NCI-H2171 treated with DMSO at 0.1 percent for 48 hours (cell line): ENCODE measurements at places on chromosomes 3 and 15.

DNA sequence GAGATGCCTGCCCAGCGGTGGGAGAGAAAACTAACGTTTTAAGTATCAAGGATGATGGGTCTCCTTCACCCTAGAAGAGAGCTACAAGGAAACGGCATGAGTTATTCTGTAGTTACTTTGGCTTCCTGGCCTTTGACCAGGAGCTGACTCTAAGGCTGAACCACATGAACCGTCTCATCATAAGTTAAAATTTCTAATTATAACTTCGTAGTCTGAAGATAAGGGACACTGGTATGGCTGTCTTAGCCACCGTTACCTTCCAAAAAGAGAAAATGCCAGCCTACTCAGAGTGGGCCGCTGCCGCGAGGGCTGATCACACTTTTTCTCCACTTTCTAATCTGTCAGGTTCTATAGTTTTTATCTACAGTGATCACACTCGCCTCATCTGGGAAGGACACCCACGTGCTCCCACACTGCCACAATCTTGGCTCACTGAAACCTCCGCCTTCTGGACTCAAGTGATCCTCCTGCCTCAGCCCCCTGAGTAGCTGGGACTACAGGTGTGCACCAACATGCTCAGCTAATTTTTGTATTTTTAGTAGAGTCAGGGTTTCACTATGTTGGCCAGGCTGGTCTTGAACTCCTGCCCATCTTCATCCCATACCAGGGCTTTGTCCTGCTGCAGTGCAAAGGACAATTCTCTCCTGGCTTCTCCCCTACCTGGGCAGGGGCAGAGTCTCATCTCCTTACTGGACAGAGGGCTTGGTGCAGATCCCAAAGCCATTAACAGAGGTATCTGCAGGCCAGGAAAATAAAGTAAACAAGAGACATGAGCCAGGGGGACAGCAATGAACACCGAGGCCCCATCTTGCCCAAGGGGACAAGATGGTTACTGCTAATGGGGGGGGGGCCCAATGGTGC lies 73.4 kb downstream of the RFTN1 start:
- no peak for DNase-seq

DNA sequence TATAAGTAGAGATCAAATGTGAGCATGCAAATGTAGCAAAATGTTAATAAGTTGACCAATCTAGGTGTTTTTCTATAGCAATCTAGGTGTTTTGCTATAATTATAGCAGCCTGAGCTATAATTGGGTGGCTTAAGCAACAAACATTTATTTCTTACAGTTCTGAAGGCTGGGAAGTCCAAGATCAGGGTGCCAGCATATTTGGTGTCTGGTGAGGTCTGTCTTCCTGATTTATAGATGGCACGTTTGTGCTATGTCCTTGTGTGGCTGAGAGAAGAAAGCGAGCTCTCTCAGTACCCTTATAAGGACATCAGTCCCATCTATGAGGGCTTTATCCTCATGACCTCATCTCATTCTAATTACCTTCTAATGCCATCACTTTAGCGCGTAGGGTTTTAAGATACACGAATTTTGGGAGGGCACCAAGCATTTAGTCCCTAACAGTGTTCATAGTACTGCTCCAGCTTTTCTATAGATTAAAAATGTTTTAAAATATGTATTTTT lies 171.1 kb downstream of the GHSR start:
- no peak for DNase-seq

DNA sequence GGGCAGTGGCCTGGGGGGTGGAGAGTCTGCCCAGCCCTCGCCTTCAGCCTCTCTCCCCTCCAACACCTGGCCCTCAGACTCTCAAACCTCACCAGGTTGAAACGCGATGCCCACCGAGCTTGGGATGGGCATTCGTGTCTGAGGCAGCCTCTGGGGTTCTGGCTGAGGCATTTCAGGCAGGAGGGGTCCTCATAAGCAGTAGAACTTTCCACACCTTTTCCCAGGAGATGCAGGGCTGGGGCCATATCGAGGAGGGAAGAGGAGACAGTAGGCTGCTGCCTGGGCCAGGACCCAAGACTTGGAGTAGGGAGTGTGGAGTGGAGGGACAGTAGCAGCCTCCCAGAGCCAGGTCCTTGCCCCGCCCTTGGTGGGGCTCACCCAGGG lies 24.6 kb downstream of the ACAA1 start:
- no peak for DNase-seq

- DNase-seq = no peak
Measured at GRCh38 chr3:144900366-144900765, 928.7 kb downstream of the DIPK2A start.

DNA sequence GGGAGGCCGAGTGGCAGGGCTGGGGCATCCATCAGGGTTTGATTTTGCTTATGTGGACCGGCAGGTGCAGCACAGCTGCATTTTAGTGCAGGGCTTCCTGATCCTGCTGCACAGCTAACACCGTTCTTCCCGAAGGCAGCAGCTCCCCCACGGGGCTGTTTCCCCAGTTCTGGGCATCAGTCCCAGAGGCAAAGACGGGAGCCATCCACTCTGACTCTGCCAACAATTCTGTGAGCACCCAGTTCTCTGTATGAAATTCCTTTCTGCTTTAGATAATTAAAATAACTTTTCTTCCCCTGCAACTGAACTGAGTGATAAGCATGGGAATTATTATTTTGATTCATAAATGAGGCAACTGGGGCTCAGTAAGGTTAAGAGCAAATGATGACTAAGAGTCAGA lies 262.9 kb upstream of the ATP10A start:
- no peak for DNase-seq

DNA sequence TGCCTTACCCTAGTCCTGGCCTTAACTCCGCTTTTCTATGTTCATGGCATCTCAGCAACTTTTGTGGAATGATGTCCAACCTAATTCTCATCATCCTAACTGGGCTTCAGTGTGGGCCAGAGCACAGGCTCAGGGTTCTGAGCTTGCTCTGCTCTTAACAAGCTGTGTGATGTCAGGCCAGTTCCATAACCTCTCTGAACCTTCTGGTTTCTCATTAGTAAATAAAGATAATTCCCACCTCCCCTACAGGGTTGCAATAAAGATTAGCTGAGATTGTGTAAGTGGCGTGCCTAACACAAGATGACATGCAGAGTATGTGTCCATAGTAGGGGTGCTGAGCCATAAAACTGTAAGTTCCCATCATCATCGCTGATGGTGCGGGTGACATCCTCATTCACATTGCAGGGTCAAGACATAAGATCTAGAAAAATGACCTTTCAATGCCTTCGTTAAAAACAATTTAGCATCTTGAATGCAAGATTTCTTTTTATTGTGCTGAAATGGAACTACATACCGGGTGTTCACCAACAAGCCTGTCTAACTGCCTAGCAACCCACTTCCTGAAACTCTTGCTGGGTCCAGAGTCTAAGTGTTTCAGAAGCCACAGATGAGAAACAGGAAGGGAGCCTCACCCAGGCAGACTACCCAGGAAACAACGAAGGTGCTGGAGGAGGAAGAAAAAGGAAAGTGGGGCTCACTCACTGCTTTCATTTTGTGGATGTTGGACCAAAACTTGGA lies 36.2 kb downstream of the CDCP1 start:
- DNase-seq = no peak

- DNase-seq = peak; percentile 7
Measured at GRCh38 chr15:92438471-92438870, 44.8 kb downstream of the ST8SIA2 start.

DNA sequence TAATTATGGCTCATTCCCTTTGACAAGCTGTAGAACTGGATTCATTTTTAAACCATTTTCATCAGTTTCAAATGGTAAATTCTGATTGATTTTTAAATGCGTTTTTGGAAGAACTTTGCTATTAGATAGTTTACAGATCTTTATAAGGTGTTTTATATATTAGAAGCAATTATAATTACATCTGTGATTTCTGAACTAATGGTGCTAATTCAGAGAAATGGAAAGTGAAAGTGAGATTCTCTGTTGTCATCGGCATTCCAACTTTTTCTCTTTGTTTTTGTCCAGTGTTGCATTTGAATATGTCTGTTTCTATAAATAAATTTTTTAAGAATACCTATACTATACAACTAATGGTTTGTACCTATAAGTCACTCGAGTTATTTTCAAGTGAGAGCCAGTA lies 62.7 kb downstream of the PXYLP1 start:
- no peak for DNase-seq

DNA sequence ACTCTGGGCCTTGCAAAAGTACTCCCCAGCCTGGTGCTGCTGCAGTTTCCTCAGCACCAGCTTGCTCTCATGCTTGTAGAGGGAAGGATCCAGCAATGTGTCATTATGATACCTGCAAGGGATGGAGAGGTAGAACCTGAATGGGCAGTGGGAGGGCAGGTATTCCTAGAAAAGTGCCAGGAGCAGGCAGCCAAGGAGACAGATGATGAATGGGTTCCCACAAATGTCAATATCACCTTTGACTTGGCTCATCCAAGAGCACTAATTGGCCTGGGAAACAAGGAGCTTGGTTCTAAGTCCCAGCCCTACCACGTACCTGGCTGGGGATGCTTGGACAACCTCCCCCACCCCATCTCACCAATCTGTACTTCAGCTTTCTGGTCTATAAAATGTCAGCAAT lies 9.4 kb downstream of the CILP start:
- DNase-seq = no peak

DNA sequence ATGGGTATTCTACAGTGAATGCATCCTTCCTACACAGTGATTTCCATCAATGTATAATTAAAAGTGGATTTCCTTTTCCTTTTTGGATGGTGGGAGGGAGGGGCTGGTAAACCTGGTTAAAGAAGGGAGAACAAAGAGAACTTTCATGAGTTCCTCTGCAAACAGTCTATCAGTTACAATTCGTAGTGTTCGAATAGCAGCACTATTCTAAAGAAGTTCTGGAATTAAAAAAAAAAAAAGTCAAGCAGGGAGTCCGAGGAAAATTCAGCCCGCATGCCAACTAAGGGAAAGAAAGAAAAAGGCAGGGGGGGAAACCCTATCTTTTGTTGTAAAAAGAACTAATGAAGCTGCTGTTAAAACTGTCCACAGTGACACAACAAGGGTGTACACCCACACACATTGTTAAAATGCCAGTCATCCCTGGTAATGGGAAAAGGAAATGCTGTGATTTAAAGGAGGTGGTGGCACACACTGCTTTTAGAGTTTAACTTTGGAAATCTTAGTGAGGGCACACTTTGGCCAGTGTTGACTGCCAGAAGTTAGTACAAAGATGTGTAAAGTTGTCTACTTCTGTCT lies 521.2 kb downstream of the ZIC1 start:
- no peak for DNase-seq

GRCh38 chr15:98881526-98882520 lies 125.8 kb downstream of the PGPEP1L start:
- peak; percentile 51 for DNase-seq

- no peak for DNase-seq
Measured at GRCh38 chr3:31680072-31680870, 147.5 kb downstream of the STT3B start.

GRCh38 chr3:113079218-113079961 lies 88.6 kb downstream of the GTPBP8 start:
- DNase-seq = no peak

DNA sequence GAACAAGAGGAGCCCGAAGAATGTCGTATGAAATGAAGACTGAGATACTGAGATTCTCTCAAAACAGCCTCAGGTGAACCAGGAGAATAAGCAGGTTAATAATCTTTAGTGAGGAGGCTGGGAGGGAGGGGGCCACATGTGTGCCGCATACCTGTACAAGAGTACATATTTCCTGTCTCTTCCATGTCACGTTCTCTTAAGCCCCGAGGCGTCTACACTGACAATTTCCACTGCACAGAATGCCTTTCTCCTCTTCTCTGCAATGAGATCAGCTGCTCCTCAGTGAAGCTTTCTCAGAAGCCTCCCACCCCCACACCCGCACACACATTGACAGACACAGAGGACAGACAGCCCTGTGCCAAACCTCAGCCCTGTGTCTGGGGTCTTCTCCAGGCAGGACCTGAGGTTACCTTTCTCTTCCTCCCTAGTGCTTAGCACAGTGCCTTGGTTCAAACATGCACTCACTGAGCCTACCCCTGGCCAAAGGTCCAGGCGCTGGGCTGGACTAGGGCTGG lies 55.4 kb downstream of the PDZRN3 start:
- DNase-seq = no peak

DNA sequence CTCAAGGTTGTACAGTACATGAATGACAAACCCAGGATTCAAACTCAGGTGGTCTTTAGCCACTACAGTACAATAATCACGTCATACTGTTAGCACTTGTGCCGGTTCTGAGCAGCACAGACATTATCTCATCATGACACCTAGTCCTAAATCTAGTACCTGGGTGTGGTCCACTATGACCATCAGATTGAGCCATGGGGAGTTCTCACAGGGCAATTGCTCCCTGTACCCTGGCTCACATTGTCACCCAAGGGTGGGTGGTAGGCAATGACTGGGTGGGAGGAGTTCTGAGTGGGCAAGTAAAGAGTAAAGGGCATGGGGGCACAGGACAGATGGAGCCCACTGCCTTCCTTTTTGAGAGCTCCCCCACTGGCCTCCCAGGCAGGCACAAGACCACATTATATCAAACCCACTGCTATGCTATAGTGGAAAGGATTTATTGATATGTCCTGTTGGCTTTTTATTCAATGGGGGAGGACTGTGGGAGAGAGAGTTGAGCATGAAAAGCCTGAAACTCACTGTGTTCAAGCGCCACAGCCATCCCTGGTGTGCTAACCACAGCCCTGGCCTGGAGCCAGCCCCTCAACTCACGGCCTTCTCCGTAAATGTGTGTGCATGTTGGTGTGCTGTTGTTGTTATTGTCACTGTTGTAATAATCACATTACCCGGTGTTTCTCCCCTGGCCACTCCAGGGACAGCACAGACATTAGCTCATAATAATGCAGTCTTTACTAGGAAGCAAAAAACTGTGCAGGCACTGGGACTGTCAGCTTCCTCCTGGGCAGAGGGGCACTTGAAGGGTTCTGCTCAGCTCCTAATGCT lies 27.3 kb downstream of the ADCY5 start:
- peak; percentile 58 for DNase-seq

GRCh38 chr3:49831341-49831740 lies 17.6 kb upstream of the UBA7 start:
- DNase-seq = no peak

GRCh38 chr3:21654241-21654640 lies 96.8 kb downstream of the ZNF385D start:
- no peak for DNase-seq

DNA sequence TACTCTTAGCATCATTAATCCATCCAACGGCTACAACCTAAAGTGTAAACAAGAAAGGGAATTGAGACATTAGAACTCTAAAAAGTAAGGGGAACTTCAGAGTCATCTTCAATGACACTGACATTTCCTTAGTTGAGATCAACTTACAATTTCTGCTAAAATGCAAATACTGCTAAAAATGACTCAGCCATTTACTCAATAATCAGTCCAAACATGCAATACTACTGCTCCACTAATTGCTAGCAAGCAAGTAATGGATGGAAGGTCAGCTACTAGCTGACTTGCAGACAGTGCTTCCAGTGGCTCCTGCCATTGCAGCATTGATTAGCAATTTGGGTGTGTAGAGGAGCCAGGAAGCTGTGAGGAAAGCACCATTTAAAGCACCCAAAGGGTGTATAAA lies 28.4 kb downstream of the CD200R1L start:
- DNase-seq = no peak

DNA sequence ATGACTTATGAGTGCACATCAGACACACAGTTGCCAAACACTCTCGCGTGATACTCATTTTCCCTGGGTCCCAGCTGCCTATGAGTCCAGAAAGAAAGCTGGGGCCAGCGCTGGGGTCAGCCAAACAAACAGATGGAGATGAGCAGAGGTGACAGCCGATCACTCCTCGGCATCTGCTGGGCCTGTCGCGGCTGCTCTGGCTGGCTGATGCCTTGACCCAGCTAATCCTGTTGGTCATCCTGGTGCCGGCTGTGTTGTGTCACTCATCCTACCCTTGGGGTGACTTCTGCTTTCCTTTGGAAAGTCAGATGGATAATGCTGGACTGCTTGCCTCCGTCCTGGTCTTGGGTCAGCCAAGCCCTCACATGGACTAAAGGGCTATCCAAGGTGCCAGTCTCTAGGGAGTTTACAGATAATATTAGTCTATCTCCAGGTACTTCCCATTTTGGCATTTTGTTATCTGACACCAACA lies 105.3 kb upstream of the PDZRN3 start:
- no peak for DNase-seq
